ENCODE measurements at places on chromosomes 6 and 20.

DNA sequence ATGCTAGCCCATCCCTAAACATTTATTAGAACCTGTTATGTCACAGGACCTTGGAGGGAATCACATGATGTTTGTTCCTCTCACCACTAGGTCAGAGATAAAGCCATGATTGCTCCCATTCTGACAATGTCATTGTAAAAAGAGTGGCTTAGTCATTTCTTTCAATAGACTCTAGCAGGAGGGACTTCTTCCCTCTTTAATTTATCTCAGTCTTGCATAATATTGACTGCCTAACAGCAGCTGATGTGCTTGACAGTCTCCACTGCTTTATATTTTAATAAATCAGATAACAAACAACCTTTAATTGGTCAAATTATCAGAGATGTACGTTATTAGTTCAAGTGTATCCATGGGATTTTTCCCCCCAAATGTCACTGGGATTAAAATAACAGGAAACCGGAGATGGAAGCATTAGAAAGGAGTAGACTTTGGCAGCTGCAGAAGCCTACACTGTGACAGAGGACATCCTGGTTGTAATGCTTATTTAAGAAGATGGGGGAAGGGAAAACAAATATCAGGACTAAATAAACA lies 39.6 kb downstream of the LAMA4 start:
- peak; percentile 7 for DNase-seq

GRCh38 chr6:152353440-152353839 lies 283.7 kb downstream of the SYNE1 start:
- no peak for DNase-seq

- no peak for DNase-seq
Observed at GRCh38 chr6:13902922-13903321, 21.8 kb upstream of the RNF182 start.

DNA sequence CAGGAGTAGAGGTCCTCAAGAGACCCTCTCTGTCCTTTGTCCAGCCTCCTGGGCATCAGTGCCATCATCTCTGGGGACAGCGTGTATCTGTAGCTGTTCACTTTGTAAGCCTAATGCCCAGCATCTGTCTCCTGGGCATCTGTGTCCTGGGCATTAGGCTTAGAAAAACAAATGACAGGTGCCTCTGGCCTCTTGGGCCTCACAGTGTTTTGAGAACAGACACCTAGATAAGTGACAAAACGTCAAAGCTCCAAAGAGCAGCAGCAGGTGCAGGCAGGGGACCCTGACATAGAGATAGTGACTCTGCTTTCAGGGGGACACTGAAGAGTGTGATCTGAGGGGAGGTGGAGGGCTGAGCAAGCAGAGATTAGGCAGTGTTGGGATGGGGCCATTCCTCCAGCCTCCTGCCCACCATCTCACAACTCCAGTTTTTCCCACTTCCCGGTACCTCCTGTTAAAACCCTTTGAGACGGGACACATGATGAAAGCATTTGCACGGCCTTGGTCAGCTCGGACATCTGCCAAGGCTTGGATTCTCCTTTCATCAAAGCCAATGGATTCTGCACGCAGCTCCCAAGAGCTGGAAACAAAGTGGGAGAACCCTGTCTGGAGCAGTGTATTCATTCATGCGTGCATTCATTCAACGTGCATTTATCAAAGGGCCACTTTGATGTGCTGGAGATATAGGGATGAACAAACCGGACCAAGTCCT lies 55.5 kb upstream of the CD93 start:
- no peak for DNase-seq

GRCh38 chr20:20410678-20411077 lies 42.8 kb downstream of the INSM1 start:
- peak; percentile 98 for DNase-seq

All from NCI-H69 (cell line).